ENCODE measurements at places on chromosomes 3 and 15.

- DNase-seq, result no peak
These were observed 10.8 kb downstream of the ESYT3 start for GRCh38 chr3:138445236-138445635.

DNA sequence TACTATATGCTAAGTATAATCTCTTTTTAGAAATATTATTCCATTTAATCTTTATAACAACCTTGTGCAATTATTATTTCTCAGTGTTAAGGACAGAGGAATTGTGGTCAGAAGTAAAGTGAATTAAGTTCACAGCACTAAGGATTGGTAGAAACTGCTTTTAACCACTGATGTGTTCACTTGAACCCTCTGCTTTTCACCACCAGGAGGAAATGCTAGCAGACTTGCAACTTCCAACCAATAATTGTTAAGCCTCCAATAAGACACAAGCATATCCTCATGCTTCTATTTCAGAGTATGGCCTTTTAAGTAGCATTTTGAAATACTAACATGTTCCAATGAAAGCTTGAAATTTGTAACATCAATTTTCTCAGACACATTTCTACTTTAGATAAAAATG, 527.4 kb downstream of the SI start:
- peak; percentile 8 for DNase-seq

DNA sequence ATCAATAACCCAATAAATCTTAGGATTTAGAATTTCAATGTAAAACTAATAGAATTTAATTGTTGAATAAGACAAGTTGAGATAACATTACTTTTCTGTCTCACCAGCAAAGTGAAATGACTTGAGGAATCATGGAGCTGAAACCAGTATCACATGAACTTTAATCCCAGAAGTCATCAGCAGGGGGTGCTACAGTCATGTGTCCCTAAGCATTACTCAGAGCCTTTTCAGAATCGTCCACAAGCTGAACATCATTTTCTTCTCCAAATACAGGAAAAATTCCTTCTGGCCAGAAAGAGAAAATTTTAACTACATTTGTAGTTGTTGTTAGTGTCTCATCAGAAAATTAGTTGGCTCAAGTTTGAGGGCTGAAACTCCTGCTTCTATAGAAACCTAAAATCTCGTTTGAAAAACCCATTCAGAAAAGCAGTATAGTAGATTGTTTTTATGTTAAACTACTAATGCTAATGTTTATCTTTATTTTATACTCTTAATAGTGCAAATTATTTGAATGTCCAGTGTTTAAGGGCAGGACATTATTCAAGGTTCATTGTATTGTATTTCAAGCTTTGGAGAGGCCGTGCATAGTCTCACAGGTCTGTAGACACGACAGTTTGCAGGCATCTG, 384.1 kb downstream of the PLOD2 start:
- DNase-seq, result peak; percentile 45

GRCh38 chr3:29853841-29854397, 573.0 kb downstream of the RBMS3 start:
- no peak for DNase-seq

DNA sequence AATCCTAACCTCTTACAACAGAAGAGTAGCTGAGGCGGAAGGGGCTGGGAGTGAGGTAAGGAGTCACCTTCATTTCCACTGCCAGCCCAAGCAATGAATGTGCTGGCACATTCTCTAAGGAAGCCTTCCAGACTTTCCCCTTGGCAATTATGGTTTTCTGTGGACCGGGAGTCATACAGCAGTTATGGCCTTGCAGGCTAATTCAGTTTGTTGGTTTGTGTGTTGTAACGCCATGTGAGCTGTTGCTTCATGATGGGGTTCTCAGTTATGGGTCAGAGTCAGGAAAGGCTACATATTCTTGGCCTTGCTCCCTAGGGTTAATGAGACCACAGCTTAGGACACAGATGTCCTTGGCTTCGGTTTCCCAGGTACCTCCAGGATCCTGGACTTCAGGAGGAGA, 137.0 kb downstream of the ADAMTS17 start:
- DNase-seq, result no peak
